Stimulated activated CD4-positive, alpha-beta T cell treated with anti-CD3 and anti-CD28 coated beads, Interleukin-15, amount 100 ng/mL, for 48 hours (primary cell): ENCODE measurements at places on chromosomes 12 and 14.

DNA sequence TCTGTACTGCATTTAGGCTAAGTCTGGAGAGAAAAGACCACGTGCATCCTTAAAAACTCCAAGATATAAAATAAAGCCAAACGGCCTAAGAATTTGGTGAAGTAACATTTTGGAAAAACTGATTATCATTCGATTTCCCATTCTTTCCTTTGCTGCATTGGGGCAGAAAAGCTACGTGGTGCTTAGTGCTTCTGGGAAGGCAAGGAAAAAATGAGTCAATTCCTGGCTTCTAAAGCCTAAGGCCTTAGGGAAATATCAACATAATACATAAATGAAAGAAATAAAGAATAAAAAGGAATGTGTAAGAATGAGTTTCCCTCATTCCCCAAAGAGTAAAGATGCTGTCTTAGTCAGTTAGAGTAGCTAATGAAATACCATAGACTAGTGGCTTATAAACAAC, 520.5 kb downstream of the GLT1D1 start:
- no peak for DNase-seq

GRCh38 chr14:65945327-65945726, 532.8 kb downstream of the FUT8 start:
- DNase-seq = no peak

GRCh38 chr14:94562022-94562421, 780 bp downstream of the SERPINA4 start:
- no peak for DNase-seq

DNA sequence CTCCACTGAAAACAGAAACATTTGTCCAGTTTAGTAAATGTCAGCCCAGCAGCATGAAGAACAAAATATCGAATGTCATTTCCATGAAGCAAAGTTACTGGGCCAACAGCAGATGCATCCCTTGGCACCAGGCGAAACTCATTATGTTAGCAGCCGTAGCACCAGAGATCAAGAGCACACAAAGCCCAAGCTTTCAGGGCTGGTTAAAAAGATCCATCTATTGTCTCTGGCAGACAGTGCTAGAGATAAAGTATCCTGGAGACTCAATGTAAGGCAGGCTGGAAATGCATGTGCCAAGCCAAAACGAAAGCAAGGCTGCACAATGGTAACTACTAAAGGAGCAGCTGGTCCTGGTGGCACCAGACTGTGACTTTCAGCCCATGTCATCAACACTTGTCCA, 120.3 kb upstream of the PLEKHG7 start:
- DNase-seq = no peak
